ENCODE measurements at places on chromosomes 1 and 21.

DNA sequence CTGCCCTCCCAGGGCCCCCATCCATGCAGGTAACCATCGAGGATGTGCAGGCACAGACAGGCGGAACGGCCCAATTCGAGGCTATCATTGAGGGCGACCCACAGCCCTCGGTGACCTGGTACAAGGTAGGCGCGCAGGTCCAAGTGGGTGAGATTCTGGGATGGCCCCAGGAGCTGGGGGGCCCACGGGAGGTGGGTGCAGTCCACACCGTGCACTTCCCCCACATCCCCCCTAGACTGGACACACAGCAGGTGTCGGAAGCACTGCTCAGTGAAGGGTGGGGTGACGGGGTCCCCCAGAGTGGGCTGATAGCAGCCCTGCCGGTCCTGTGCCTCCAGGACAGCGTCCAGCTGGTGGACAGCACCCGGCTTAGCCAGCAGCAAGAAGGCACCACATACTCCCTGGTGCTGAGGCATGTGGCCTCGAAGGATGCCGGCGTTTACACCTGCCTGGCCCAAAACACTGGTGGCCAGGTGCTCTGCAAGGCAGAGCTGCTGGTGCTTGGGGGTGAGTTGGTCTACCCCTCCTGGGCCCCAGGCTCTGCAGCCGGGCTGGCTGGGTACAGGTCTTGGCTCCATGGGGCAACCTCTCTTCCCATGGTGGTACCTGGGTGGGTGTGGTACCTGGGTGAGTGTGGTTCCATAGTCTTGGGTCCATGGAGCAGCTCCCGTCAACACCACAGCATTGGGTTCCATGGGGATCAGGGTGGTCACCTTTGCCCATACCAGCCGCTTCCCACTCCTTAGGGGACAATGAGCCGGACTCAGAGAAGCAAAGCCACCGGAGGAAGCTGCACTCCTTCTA is 40.4 kb downstream of the TRIM11 start:
- DNase-seq = peak; percentile 8

DNA sequence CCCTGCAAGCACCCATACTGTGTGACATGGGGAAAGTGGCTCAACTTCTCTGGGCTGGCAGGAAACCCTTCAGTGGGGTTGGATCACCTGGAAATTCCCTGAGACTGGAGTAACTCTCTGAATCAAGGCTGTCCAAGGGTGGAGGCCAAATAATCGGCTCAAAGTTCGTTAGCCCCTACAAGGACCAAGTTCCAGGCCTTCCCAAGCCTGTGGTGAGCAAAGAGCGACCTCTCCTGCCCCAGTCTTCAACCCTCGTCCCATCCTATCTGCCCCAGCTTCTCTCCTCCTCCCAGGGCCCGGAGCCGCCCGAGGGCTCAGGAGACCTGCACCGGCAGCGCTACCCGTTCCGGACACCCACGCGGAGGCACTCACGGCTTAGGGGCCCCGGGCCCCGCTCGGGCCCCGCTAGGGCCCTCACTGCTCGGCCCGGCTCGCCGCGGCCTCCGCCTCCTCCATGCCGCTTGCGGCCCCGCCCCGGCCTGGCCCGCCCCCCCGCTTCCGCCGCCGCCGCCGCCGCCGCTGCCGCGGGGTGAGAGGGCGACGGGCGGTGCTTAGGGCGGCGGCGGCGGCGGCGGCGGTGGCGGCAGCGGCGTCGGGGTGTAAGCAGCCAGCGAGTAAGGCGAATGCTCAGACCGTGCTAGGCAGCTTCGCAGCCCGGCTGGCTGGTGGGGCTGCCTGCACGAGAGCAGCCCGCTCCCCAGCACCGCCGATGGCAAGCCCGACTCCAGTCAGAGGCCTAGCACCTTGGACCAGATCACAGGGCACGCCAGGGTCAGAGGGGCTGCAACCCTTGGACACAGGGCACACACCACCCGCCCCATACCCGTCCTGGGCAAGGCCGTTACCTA is at the start of gene POMGNT1:
POMGNT1 (minus strand) TSS at position 471 of the 848 bp plus-strand sequence. CDS start 613 bp downstream, outside the sequence.
- DNase-seq = no peak

- DNase-seq = peak; percentile 46
Observed at GRCh38 chr1:183711741-183712361, 58.7 kb upstream of the APOBEC4 start.

- no peak for DNase-seq
Observed at GRCh38 chr1:152873495-152873894, 4.6 kb upstream of the SMCP start.

- no peak for DNase-seq
Observed at GRCh38 chr1:153534925-153535241, 908 bp downstream of the S100A6 start.

All from uterus (tissue), 4 donors.